RWPE2 (cell line): ENCODE measurements at places on chromosomes 7 and 10.

- no peak for DNase-seq
- H3K36me3 ChIP-seq = no peaks in the 10 kb centered on the region
- no peak overlapping the region for H3K4me3 ChIP-seq
- H3K27me3 ChIP-seq = peaks cover 60% of the 10 kb centered on the region
- no peak overlapping the region for H3K27ac ChIP-seq
These were observed 1.5 kb downstream of the NRG3 start for GRCh38 chr10:81876253-81877077.

DNA sequence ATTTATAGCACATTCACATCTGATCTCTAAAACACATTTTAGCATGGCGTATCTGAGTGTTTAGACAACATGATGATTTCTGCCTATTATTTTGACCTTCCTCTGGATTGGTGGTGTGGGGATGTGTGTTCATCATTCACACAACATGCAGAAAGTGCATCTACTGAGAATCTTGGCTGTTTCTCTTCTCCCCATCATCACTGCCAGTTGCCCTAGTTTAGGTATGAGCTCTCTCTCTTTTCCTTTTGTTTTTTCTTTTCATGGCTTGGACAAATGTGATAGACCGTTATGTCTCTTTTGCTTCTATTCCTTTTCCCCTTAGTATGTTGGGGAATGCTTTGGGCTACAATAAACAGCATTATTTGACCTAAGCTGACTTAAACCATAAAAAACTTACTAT is 239.2 kb upstream of the FZD8 start:
- no peak overlapping the region for H3K27ac ChIP-seq
- no peaks in the 10 kb centered on the region for H3K27me3 ChIP-seq
- no peaks in the 10 kb centered on the region for H3K4me1 ChIP-seq
- no peak overlapping the region for H3K4me3 ChIP-seq
- no peak for DNase-seq

DNA sequence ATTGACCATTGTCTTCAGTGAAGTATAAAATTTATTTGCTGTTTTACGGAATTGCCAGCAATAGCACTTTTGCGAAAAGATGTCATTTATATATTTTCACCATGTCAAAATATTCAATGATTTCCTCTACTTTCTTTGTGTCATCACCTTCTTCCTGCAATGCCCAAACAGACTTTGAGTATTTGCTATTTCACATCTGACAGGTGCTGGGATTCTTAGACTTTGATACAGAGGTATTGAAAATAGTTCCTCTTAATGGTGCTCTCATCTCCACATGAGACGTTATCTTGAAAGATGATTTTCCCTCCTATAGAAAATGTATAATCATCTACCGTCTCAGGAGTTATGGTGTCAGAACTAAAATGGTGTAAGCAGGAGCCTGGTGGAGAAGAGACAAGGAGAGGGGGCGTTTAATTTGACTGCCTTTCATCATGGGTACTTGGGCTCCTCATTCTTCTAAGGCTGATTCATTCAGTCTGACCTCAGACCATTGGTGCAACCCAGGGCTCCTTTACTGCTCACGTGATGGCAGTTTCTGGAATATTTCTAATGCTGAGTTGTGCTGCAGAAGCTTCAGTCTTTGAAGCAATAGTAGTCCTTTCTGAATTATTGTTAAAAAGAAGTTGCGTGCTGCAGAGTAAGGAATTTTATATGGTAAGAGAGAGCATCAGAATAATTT is 404.6 kb downstream of the PHTF2 start:
- H3K27me3 ChIP-seq = no peaks in the 10 kb centered on the region
- no peaks in the 10 kb centered on the region for H3K4me1 ChIP-seq
- H3K36me3 ChIP-seq = no peaks in the 10 kb centered on the region
- no peak overlapping the region for H3K27ac ChIP-seq
- no peak overlapping the region for H3K4me3 ChIP-seq

DNA sequence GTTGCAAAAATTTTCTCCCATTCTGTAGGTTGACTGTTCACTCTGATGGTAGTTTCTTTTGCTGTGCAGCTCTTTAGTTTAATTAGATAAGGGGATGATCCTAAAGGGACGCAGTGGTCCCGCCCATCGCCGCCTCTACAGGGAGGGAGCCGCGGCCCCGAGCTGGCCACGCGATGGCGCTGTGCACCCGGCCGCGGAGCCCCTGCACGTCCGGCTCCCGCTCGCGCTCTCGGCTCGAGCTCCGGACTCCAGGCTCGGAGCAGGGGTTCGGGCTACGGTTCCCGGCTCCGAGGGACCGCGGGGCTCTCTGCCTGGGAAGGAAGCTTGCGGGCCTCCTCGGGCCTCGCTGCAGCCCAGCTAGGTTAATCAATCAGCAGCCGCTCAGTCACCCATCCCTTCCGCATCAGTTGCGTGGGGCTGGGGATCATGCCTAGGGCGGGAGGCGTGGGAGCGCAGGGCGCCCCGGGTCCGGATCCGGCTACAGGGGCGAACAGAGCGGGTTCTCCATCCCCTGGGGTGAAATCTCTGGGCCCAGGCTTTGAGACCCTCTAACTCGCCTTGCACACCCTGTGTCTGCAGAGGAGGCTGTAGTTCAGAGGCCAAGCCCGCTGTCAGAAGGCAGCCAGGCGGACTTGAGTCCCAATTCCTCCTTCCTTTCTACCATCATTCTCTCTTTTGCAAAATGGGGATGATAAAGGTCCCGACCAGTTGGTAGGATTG is 97.9 kb downstream of the WDR11 start:
- no peaks in the 10 kb centered on the region for H3K36me3 ChIP-seq
- H3K27ac ChIP-seq = no peak overlapping the region
- no peak for DNase-seq
- H3K4me1 ChIP-seq = peaks cover 10% of the 10 kb centered on the region

DNA sequence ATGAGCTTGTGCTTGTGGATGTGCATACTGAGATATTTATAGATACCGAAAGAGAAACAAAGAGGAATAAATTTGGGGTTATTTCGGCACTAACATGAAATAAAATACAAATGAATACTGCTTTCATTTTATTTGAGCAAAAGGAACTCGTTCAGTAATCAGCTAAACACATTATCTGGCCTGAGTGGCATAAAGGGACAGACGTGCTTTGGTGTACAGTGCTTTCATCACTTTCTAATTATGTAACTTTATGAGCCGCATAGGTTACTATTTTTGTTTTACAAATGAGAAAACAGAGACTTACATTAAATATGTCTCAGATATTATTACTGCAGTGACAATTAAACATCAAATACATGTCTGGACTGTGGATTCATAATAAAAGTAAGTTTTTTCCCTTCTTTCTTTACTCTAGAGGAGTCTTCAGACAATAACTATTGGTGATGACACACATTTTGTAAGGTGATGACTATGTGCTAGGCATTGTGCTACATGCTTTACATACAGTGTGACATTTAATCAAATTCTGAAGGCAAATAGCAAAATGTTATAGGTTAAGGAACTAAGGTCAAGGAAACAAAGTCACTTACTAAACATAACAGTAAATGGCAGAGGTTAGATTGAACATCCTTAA is 503.3 kb downstream of the SORCS1 start:
- no peaks in the 10 kb centered on the region for H3K4me1 ChIP-seq
- H3K36me3 ChIP-seq = no peaks in the 10 kb centered on the region
- no peaks in the 10 kb centered on the region for H3K27me3 ChIP-seq
- DNase-seq = no peak
- H3K4me3 ChIP-seq = no peak overlapping the region

GRCh38 chr7:56062382-56062781 is 1.7 kb upstream of the SUMF2 start:
- H3K36me3 ChIP-seq = peaks cover 73% of the 10 kb centered on the region
- H3K4me3 ChIP-seq = no peak overlapping the region
- no peak for DNase-seq
- H3K27ac ChIP-seq = peak overlapping the region; percentile 69

DNA sequence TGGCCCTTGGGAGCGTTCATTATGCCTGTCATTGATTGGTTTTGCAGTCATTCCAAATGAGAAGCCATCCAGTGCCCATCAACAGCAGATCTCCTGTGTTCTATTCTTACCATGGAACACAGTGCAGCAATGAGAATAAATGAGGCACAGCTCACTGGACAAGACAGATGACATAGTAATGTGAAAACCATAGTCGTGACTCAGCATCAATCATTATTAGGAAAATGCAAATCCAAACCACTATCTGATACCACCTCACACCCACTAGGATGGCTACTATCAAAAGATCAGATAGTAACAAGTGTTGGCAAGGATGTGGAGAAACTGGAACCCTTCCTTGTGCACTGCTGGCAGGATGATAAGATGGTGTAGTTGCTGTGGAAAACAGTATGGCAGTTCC is 144.7 kb downstream of the ARHGAP22 start:
- no peaks in the 10 kb centered on the region for H3K27me3 ChIP-seq
- no peak for DNase-seq
- no peaks in the 10 kb centered on the region for H3K4me1 ChIP-seq
- no peak overlapping the region for H3K4me3 ChIP-seq

DNA sequence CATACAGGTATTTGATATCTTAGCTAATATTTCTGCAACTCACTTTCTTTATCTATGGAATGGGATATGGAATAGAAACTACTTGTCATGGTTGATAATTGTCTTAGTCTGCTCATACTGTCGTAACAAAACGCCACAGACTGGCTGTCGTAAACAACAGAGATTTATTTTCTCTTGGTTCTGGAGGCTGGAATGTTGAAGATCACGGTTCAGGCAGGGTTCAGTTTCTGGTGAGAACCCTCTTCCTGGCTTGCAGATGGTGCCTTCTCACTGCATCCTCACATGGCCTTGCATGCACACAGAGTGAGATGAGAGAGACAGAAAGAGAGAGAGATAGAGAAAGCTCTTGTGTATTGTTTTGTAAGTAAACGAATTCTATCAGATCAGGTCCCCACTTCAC is 332.7 kb upstream of the MAGI2 start:
- H3K27ac ChIP-seq = no peak overlapping the region
- no peaks in the 10 kb centered on the region for H3K36me3 ChIP-seq
- no peak for DNase-seq
- no peaks in the 10 kb centered on the region for H3K27me3 ChIP-seq
- H3K4me1 ChIP-seq = no peaks in the 10 kb centered on the region

- H3K27ac ChIP-seq = no peak overlapping the region
- H3K36me3 ChIP-seq = no peaks in the 10 kb centered on the region
- H3K4me3 ChIP-seq = no peak overlapping the region
- H3K4me1 ChIP-seq = no peaks in the 10 kb centered on the region
- peaks cover 3% of the 10 kb centered on the region for H3K27me3 ChIP-seq
These were observed 74.5 kb upstream of the SEMA3D start for GRCh38 chr7:85261336-85261735.

DNA sequence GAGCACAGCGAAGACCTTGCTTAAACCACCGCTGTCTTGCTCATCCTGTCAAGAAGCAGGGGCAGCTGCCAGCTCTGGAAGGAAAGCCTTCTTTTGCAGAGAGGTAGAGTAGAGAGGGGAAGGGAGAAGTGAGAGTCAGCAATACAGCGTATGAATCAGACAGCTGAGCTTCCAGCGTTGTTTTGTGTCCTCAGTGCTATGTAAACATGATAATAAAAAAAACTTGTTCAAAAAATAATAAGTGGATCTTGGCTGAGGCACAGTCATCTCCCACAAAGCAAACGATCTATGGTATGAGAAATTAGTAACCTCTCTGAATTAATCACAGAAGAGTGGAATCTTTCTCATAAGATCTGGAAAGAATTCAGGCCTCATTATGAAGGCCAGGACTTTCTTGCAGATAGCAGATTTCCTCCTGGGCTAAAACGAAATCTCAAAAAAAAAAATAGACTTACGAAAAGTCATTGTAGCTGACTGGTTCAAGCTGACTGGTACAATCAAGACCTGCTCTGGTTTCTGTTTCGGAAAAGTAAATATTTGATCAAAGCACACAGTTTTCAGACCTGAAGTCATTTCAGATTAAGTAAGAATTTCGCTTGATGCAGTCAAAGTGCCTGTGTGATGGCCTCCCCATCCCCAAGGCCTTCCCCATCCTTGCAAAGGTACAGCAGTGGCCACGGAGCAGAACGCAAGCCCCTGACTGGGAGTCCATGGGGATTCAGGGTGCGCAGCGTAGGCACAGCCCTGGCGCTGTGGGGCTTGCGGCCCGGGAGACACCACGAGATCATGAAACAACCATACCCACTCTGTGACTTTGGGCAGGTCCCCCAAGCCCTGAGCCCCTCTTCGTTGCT is 29.4 kb downstream of the CHST15 start:
- H3K4me1 ChIP-seq = peaks cover 31% of the 10 kb centered on the region
- no peaks in the 10 kb centered on the region for H3K36me3 ChIP-seq
- DNase-seq = no peak
- no peak overlapping the region for H3K4me3 ChIP-seq
- H3K27me3 ChIP-seq = no peaks in the 10 kb centered on the region

GRCh38 chr10:67239864-67240497 is 314.1 kb downstream of the LRRTM3 start:
- H3K36me3 ChIP-seq = no peaks in the 10 kb centered on the region
- no peak overlapping the region for H3K4me3 ChIP-seq
- no peak for DNase-seq
- H3K27ac ChIP-seq = no peak overlapping the region
- no peaks in the 10 kb centered on the region for H3K4me1 ChIP-seq

DNA sequence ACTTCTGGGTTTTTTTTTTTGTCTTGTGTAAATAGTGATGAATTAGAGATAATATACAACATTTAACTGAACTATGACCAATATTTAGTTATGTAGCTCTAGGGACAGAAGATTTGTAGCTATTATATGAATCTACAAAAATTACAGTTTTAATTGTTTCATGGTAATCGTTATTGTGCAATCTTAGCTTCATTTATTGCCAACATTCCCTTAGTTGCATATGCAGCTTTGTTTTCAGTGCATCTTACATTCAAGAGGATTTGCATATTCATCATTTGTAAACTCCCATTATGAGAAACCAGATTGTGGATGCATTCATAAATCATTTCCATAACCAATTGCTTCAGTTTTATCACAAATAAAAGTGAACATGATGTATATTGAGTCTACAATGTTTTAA is 68.8 kb downstream of the MALRD1 start:
- H3K27ac ChIP-seq = no peak overlapping the region
- H3K27me3 ChIP-seq = no peaks in the 10 kb centered on the region
- no peak for DNase-seq

- H3K27me3 ChIP-seq = no peaks in the 10 kb centered on the region
- H3K4me3 ChIP-seq = no peak overlapping the region
- no peak for DNase-seq
- no peak overlapping the region for H3K27ac ChIP-seq
- no peaks in the 10 kb centered on the region for H3K4me1 ChIP-seq
- H3K36me3 ChIP-seq = no peaks in the 10 kb centered on the region
These were observed 181.8 kb upstream of the AGK start for GRCh38 chr7:141369422-141369821.

GRCh38 chr7:33612442-33612841 is 292.9 kb upstream of the BMPER start:
- DNase-seq = no peak
- H3K36me3 ChIP-seq = no peaks in the 10 kb centered on the region
- H3K27me3 ChIP-seq = no peaks in the 10 kb centered on the region
- H3K4me3 ChIP-seq = no peak overlapping the region
- no peaks in the 10 kb centered on the region for H3K4me1 ChIP-seq

GRCh38 chr7:68155676-68156075 is 1159.0 kb downstream of the TYW1 start:
- no peak overlapping the region for H3K4me3 ChIP-seq
- no peak for DNase-seq
- H3K27ac ChIP-seq = no peak overlapping the region
- no peaks in the 10 kb centered on the region for H3K36me3 ChIP-seq
- no peaks in the 10 kb centered on the region for H3K4me1 ChIP-seq

- no peaks in the 10 kb centered on the region for H3K27me3 ChIP-seq
- peaks cover 23% of the 10 kb centered on the region for H3K4me1 ChIP-seq
- H3K27ac ChIP-seq = no peak overlapping the region
- peaks cover 31% of the 10 kb centered on the region for H3K36me3 ChIP-seq
- no peak for DNase-seq
- H3K4me3 ChIP-seq = no peak overlapping the region
These were observed 79.2 kb downstream of the NUDCD3 start for GRCh38 chr7:44411306-44411705.

GRCh38 chr7:70042533-70042932 is 444.3 kb downstream of the AUTS2 start:
- H3K4me3 ChIP-seq = no peak overlapping the region
- no peak overlapping the region for H3K27ac ChIP-seq
- no peak for DNase-seq
